ENCODE measurements at places on chromosomes 5 and 9.

GRCh38 chr9:113302792-113303418 lies at the start of gene RNF183:
RNF183 (minus strand) TSS chr9:113303376; CDS start chr9:113298184, 5,192 bp downstream.
- DNase-seq = no peak

DNA sequence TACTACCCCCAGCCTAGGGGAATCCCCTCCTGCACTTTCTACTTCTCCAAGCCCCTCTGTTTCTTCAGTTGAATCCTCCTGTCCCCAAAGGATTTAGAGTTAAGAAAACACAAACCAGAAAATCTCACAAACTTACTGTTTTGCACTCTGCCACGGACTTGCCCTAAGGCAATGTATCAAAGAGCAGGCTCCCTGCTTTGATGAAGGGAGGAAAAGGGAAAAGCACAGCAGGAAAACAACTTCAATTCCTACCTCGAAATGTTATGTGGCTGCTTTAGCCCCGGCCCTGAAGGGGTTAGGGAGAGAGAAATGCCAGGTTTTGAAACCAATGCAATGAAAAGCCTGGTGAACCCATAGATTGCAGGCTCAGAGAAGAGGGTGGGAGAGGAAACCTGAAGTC lies 254.7 kb downstream of the MAN2A1 start:
- no peak for DNase-seq

DNA sequence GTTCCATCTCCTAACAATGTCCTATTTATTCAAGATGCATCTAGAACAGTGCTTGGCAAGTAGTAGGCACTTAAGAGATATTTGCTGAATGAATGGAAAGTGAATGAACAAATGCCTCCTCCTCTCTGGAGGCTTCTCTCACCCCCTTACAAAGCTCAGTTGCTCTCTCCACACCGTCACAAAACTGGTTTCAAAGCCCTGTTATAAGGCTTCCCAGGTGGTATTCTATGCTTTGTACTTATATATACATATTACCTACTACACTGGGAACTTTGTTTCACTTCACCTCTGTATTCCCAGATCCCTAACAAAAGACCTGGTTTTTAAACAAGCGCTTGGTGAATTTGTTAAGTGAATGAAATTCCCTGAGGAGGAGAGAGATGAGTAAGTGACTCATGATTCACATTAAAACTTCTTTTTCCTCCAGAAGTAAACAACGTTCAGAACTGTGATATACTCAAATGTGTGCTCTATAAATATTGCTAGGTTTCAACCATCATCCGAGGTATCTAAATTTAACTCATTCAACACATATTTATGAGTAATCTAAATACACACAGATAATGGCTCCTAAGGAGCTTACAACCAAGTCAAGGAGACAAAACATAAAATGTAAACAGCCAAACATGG lies 36.0 kb downstream of the DENND1A start:
- peak; percentile 44 for DNase-seq

GRCh38 chr5:946720-947625 lies 54.3 kb downstream of the TRIP13 start:
- DNase-seq = no peak

GRCh38 chr9:128190516-128191405 lies 611 bp downstream of the CIZ1 start:
- no peak for DNase-seq

- peak; percentile 31 for DNase-seq
Measured at GRCh38 chr5:178461004-178461730, 129.0 kb downstream of the COL23A1 start.

DNA sequence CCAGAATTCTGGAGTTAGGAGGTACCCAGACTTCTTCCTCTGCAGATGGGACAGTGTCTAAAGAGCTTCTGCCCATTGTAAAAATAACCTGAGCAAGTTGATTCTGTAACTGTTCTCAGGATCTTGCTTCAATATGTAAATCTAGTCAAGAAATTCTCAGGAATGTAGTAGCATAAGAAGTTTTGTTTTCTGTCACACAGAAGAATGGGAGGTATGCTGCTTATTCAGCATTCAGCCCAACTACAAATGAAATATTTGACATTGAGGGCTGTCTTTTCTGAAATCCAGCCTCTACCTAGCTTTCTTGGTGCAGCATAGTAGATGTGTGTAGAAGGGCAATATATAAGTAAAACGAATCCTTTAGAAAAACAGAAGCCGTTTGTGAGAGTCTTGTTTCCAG lies 13.8 kb downstream of the MACIR start:
- peak; percentile 12 for DNase-seq
